ENCODE measurements at places on chromosomes 12 and 14.
A peak's percentile ranks its signal among the peaks of the same experiment; 100 is the strongest.

DNA sequence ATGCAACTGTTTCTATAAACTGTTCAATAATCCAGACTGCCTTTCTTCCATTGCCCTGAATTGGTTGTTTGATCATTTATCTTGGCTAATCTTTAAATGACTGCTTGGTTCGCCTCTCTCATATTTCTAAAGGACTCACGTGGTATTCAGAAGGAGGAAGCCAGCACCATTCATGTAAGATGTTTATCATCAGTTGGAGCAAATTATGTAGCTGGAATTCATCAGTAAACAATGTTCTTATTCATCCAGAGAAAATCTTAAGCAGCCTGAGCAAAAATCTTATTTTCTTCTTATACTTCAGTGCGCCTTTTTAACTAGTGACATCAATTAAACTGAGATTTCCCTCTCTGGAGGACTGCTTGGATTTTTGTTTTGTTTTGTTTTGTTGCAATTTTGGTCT lies 538.7 kb upstream of the TMEM132C start:
- DNase-seq, result no peak

- DNase-seq, result peak; percentile 64
Measured at GRCh38 chr14:49768301-49769121, 558 bp downstream of the KLHDC2 start.

- DNase-seq, result no peak
Measured at GRCh38 chr14:29579838-29580237, 347.8 kb downstream of the PRKD1 start.

- peak; percentile 69 for DNase-seq
Measured at GRCh38 chr14:75123991-75124390, 2.9 kb downstream of the NEK9 start.

- DNase-seq, result no peak
Measured at GRCh38 chr12:67695974-67696373, 47.4 kb downstream of the DYRK2 start.

GRCh38 chr12:131087302-131087818 lies 133.7 kb downstream of the ADGRD1 start:
- DNase-seq, result no peak

- DNase-seq, result no peak
Measured at GRCh38 chr14:94547151-94547680, 14.0 kb upstream of the SERPINA4 start.

GRCh38 chr14:74275241-74275841 lies 27.4 kb downstream of the ABCD4 start:
- no peak for DNase-seq

- no peak for DNase-seq
Measured at GRCh38 chr12:74957231-74957630, 252.4 kb downstream of the KCNC2 start.

DNA sequence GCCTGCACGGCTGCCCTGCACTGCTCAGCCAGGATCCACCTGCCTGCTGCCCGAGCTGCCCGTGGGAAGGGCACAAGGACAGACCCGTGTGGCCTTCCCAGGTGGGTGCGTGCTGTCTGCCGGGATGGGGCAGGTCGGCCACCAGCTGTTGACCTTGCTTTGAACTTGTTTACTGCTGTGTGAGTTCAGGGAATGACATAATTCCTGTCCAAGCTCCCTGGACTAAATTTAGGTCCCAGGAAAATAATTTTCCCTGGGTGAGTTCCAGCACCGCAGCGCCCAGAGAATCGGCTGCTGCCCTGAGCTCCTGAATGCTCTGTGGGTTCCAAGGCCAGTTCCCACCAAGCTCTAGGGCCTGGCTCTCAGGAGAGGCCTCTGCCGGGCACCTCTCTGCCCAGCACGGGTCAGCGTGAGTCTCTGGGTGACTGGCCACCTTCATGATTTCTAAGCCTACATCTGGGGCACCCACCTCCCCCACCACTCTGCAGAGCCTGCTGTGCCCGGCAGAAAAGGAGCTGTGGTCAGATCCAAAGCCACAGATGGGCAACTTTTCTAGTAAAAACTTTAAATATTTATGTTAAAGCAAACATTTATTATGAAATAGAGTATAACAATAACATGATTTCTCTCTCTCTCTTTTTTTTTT lies 27.2 kb upstream of the MLXIP start:
- DNase-seq, result no peak

GRCh38 chr12:53869500-53869899 lies 69.1 kb upstream of the HOXC13 start:
- no peak for DNase-seq
